Amniotic epithelial cell (primary cell): ENCODE measurements at places on chromosomes 1 and 21.
A peak's percentile ranks its signal among the peaks of the same experiment; 100 is the strongest.

DNA sequence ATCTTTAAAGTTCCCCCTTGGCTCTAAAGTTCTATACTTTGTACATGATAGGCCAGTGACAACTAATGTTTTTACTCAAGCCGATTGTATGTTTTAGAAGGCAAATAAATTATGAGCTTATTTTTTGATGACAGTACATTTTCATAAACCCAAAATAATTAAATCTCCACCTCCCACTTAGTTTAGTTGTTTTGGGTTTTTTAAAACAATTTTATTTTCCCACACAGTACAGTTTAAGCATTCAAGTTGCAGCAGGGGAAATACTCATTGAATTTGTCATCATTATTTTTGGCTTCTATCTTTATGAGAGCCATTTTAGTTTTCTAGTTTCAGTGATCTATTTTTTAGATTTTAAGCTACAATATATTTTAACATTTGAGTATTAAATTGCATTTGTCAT, 93.6 kb downstream of the OLFML2B start:
- DNase-seq, result no peak

- no peak for DNase-seq
Measured at GRCh38 chr21:33857846-33858666, 57.5 kb downstream of the ATP5PO start.

GRCh38 chr1:228897901-228898300, 162.6 kb downstream of the RHOU start:
- DNase-seq, result no peak

DNA sequence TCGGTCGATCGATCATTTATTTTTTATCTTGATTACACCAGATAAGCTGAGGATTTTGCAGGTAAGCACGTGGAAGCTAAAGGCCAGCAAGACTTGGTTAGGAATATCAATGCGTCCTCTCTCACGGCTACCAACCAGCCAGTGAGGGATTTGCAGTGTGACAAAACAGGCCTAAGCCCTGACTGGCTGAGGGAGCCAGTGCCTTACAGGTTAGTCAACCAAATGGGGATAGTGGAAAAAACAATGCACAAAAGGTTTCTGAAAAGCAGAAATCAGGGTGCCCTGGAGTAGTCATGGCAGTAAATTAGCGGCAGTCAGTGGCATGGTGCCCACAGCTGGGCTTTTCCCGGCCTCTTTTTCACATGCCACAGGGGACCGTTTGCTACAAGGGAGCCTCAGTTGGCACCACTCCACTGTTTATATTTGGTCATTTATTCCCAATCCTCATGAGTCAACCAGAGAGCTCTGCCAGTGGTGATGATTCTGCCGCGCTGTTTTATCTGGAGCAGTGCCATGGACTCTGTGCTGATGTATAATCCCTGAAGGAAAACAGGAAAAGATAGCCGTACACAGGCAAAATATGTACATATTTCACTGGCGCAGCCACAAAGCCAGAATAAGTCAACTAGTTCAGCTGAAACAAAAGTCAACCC, 167.6 kb downstream of the RHOU start:
- peak; percentile 99 for DNase-seq

GRCh38 chr1:153775458-153776327, 486 bp downstream of the SLC27A3 start:
- peak; percentile 53 for DNase-seq
